CD4-positive, alpha-beta T cell (primary cell): ENCODE measurements at places on chromosomes 1 and 21. TPM values are rescaled to one million over a fixed set of nuclear protein-coding genes. Genes with fewer than 3 reads are reported as not detected.

RIMS3 gene
- total RNA-seq, result 1.1 TPM

GRCh38 chr1:203764105-203765028, 616 bp upstream of the LAX1 start:
- no peak for DNase-seq

DNA sequence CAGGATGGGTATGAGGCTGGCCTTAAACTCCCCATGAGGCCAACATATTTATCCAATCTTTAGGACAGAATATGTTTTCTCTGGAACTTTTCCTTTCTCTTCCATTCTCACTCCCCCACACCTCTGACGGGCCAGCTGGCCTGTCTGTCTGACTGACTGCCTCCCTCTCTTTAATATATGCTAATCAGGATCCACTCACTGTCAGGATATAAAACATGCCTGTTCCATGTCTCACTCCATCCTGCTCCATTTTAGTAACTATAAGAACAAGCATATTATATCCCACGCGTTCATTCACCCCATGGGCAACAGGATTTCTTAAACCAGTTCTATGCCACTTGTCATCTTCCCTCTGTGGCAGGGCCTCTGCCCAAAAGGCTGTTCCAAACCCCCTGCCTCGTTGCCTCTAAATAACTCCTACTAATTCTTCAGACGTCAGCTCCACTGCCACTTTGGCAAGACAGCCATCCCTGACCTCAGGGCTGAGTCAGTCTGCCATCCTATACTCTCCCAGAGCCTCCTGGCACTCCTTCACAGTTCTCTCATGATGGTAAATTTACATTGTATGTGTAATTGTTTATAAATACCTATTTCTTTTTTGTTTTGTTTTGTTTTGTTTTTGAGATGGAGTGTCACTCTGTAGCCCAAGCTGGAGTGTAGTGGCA, 84.3 kb upstream of the SPATA6 start:
- DNase-seq, result no peak

DNA sequence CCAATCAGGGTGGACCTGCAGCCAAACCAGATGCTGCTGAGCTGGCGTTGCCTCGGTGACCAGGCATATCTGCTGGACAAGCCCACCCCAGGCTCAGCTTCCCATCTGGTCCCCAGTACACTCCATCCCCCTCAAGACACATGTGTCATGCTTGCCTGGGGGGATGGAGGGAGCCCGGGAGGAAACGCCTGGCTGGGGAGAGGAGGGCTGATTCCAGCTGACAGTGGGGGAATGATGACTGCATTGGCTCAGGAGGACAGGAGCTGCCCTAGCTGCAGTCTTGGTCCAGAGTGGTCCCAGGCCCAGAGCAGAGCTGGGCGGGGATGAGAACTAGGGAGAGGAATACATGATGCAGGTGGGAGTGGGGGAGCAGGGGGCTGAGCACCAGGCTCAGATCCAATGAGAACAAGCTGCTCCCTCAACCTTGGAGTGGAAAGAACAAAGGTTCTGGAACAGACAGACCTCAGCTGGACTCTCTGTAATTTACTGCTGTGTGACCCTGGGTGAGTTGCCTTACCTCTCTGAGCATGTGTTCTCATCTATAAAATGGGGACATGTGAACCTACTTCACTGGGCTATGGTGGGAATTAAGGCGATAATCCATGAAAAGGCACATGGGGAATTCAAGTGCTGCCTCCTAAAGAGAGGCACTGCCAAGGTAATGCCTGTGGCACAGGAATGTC, 23.1 kb upstream of the ECE1 start:
- DNase-seq, result no peak

LRRC38 gene
- total RNA-seq, result not detected

DNA sequence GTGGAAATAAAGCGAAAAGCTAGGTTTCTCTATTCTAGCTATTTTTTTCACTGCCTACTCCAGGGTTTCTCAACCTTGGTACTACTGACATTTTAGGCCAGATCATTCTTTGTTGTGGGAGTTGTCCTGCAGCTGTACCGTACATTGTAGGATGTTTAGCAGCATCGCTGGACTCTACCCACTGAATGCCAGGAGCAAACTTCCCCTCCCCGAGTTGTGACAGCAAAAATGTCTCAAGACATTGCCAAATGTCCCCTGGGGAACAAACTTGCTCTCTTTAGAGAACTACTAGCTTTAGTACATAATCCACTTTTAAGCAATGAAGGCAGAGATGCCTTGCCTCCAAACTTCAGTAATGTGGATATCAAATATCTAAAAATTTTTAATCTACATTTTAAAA, 122.8 kb downstream of the PLPPR5 start:
- DNase-seq, result no peak
